ENCODE measurements at places on chromosomes 16 and 17.
A peak's percentile ranks its signal among the peaks of the same experiment; 100 is the strongest.

- no peak for DNase-seq
Measured at GRCh38 chr17:39576187-39576586, 31.5 kb downstream of the NEUROD2 start.

DNA sequence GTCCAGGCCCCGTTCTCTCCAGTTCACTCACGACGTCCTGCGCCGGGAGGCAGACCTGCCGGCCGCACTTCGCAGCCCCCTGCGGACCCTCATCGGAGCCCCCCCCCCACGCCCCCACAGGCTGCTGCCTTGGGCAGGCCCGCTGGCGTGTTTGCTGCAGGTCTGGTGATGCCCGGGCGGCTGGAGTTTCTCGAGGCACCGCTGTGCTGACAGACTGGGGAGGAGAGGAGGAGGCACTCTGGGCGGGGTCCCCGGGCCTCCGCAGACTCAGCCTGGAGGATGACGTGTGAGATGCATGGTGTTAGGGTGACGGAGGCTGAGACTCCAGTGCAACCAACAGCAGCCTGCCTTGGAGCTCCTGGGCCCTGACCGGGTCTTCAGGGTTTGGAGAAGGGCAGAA lies 24.1 kb downstream of the BAIAP2 start:
- no peak for DNase-seq

DNA sequence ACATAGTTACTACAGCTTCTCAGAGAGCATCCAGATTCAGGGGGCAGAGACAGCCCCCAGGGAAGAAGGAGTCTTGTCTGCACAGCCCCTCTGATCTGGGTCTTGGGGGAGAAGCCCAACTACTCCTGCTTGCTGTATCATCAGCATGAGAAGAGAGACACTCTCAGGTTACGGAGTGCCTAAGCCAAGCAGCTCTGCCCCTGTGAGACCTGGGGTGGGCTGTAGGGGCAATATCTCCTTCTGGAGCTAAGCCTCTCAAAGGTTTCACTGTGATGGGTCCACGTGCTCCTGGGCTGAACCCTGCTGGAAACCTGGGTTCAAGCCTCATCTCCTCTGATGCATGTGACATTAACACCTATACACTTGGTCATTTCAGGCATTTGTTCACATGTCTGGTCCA lies 123.2 kb downstream of the CPPED1 start:
- no peak for DNase-seq

GRCh38 chr17:76574166-76574565 lies 11.5 kb downstream of the ST6GALNAC2 start:
- no peak for DNase-seq

DNA sequence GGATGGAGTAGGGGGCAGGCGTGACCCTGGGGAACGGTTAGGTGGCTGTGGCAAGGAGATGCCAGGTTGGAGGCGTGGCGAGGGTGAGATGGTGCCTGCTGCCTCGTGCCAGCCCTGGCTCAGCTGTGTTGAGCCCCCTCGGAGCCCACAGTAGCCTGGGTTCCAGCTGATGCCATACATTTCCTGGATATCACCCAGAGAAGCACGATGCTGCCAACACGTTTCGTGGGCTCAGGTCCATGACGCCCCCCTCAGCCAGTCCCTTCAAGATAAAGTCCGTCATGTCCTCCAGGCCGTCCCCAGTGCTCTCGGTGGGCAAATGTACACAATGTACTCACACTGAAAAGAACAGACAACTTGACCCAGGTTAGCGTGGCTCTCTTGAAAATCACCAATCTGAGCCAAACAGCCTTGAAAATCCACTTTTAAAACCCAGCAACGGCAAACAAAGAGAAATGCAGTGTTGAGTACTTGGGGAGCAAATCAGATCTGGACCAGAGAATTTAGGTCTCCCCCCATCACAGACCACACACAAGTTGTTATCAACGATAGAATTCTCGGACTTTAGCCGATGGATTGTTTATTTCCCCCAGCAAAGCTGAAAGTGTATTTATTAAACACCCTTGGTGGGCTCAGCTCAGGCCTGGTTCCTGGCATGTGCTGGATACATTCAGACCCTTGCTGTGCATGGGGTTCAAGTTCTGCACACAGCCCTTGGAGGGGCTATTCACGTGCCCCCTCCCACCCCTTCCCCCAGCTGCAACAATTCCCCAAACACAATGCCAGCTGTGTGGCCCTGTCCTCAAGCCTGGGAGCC lies 102.8 kb upstream of the PLCG2 start:
- no peak for DNase-seq

- DNase-seq, result peak; percentile 18
Measured at GRCh38 chr17:75457047-75457654, 716 bp downstream of the TMEM94 start.

GRCh38 chr17:82175951-82176350 lies 36.7 kb downstream of the CCDC57 start:
- no peak for DNase-seq

Data from DMS153 (cell line).